ENCODE measurements at places on chromosomes 12 and 14.

- DNase-seq: no peak
These were observed 122.0 kb downstream of the PCNX1 start for GRCh38 chr14:71029236-71029781.

GRCh38 chr12:106580671-106581508 is 1.9 kb upstream of the RFX4 start:
- no peak for DNase-seq

- DNase-seq: no peak
These were observed 175.4 kb upstream of the PZP start for GRCh38 chr12:9383585-9383984.

DNA sequence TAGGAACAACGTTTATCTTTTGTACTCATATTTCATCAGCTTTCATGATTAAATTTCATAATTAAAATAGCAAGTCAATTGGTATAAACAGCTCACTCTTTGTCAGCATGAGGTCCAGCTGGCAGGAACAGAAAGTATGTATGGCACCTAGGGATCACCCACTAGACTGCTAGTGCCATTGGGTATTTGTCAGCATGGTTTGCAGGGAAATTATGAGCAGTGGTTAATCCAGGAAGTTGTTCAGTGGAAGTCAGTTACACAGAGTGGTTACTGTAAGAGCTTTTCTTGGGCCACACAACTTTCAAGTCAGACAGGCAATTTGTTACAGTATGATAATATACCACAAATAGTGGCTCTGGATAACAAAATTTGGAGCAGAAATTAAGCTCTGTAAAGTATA is 340.3 kb upstream of the RGS6 start:
- DNase-seq: peak; percentile 77

DNA sequence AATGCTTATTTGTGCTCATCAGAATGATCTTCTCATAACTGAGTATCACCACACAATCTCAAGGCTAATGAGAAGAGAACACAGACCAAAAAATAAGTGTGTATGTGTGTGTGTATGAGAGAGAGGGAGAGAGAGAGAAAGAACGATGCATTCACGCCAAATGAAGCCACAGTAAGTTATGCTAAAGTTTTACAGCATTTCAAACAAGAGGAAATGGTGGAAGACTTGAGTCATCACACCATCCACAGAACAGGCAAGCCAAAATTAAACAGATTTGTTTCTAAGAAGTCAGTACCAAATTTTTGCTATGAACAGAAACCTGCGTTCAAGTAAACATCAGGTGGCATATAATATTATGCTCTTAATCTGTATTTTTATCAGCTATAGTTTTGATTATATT is 141.2 kb downstream of the MED13L start:
- peak; percentile 71 for DNase-seq

- DNase-seq: no peak
These were observed 24.3 kb downstream of the BCL2L14 start for GRCh38 chr12:12095021-12095420.

- no peak for DNase-seq
These were observed 1.4 kb downstream of the PRKD1 start for GRCh38 chr14:29926228-29926627.

- no peak for DNase-seq
These were observed 21.1 kb upstream of the CORO1C start for GRCh38 chr12:108752387-108752786.

DNA sequence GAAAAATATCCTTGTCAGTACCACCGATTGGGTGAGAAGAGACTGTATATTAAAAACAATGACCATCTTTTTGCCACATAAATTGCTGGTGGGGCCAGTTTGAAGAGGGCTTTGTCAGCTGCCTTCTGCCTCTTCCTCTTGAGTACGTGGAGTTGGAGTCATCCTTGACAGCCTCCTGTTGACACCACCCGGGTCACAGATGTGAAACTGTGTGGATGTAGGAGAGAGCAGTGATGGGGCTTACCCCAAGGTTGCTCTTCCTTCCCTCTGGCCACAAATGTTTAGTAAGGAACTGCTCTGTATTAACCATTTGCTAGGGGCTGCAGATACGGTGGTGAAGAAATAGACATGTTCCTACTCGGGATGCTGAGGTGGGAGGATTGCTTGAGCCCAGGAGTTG is 12.2 kb downstream of the PTPN11 start:
- no peak for DNase-seq

- no peak for DNase-seq
These were observed 97.3 kb upstream of the ST8SIA1 start for GRCh38 chr12:22431693-22432251.

- DNase-seq: no peak
These were observed 28.0 kb upstream of the LRTM2 start for GRCh38 chr12:1792406-1792805.

DNA sequence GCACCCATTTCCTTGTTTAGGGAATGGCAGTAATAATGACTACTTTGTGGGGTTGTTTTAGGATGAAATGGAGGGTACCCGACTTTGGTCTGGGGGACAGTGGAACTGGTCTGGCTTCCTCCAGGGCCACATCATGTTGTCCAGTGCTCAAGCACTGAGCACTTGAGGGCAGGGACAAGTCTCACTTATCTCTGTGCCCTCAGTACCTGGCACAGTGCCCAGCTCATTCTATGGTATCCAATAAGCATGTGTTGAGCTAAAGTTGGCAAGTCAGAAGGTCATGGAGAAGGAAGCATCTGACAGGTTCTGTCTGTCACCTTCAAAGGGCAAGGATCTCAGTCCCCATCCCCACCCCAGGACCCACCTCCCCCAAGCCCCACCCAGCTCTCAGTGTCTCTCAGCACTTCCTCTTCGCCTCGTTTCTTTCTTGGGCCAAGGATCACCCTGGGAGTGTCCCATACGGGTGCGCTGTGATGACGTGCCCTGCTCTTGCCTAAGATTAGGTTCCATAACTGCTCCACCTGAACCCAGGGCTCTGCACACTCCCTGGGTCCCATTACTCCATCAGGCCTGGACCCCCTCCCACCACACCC is 24.3 kb upstream of the TMEM106C start:
- DNase-seq: no peak

DNA sequence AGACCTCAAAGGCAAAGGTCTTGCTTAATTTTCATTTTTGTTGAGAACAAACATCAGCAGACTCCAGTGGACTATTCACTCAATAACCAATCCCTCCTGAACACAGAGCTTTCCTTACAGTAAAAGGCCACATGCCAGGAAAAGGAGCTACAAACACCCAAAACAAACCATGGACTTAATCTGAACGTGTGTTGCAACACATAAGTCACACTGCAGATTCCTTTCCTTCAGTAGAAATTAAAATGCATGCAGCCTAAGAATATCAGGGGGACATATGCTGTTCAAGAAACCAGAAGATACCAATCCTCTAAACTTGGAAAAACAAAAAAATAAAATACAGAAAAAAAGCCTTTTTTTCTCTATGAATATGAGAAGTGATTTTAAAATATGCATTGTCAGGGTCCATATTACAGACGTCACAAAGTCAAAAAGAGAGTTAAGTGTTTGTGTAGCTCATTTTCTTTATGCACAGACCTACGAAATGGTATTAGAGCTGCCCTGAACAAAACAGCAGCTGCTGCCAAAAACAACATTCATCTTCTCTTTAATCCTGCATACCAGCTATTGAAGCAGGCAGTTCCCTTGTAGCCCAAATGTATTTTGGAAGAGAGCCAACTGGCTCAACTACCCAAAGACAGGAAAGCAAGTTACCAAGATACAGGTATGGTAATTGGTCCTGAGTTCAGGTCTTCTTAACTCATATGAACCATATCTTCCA is 26.2 kb downstream of the KITLG start:
- DNase-seq: no peak

DNA sequence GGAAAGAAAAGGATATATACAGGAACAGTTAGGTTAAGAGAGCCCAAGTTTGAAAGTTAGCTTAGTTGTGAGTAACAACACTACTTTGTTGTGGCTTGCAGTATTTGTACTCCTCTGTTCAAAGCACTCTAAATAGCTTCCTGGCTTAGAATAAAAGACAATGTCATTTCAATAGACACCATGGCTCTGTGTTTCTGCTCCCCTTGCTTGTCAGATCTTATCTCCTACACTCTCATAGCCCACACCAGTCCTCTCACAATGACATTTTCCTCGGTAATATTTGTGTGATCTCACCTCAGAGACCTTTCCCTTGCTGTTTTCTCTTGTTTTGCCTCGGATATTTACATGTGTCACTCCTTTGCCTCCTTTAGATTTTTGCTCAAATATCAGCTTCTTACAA is 418.4 kb downstream of the MDGA2 start:
- DNase-seq: no peak

- no peak for DNase-seq
These were observed 22.0 kb upstream of the MGST1 start for GRCh38 chr12:16325426-16325825.
